Activated CD4-positive, alpha-beta T cell treated with anti-CD3 and anti-CD28 coated beads, Interleukin-2, amount 10 ng/mL, durations not matched to agents 7 days and 5 days (primary cell): ENCODE measurements at places on chromosomes 2 and 18. TPM values are rescaled to one million over a fixed set of nuclear protein-coding genes. Genes with fewer than 3 reads are reported as not detected.

DNA sequence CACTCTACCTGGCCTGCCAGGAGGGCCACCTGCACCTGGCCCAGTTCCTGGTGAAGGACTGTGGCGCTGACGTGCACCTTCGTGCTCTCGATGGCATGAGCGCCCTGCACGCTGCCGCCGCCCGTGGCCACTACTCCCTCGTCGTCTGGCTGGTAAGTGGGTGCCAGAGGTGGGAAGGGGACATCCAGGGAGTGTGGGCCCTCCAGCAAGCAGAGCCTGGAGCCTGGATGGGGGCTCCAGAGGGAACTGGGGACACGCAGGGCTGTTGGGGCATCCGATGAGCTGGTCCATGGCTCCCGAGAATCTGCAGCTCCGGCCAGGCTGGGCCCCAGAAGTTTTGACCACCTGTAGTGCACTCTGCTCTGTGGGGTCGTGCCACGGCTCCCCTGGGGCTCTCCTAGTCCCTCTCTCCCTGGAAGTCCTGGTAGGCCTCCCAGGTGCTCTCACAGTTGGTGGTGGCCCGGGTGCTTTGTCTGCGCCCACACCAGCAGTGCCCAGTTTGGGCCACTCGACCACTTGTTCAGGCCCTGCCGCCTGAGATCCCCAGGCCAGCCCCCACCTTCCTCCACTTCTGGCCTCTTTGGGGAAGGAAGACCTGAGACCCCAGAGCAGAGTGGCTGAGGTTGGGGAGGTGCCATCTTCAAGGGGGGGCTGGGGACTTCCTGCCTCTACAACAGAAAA, 4.7 kb downstream of the ESPNL start:
- no peaks in the 10 kb centered on the region for H3K36me3 ChIP-seq
- H3K27ac ChIP-seq: no peak overlapping the region
- peaks cover 13% of the 10 kb centered on the region for H3K4me1 ChIP-seq
- no peak overlapping the region for H3K4me3 ChIP-seq

DNA sequence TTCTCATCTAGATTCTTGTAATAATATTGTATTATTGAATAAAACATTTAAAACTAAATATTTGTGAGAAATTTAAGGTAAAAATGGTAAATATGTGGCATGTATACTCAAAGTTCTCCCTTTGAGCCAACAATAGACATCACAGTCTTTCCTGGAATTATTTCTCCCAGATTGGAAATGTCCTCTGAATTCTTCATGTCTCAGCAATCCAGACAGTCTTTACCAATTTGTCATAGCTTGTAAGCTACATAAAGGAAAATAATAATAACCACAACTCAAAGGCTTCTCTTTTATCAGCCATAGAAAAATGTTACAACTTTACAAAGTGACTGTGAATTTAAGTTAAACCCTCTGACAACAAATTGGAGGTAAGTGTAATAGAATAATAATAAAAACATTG, 784.9 kb downstream of the EPHA4 start:
- no peak overlapping the region for H3K27ac ChIP-seq
- H3K4me1 ChIP-seq: no peaks in the 10 kb centered on the region
- H3K27me3 ChIP-seq: no peaks in the 10 kb centered on the region
- no peaks in the 10 kb centered on the region for H3K36me3 ChIP-seq
- no peak for DNase-seq

The BCL11A gene
- 0.04 TPM for total RNA-seq

- H3K36me3 ChIP-seq: peaks cover 1% of the 10 kb centered on the region
- DNase-seq: no peak
- H3K27me3 ChIP-seq: no peaks in the 10 kb centered on the region
- H3K27ac ChIP-seq: no peak overlapping the region
- H3K4me3 ChIP-seq: no peak overlapping the region
These were observed 119.6 kb downstream of the FEZ2 start for GRCh38 chr2:36478332-36478738.

- H3K4me3 ChIP-seq: no peak overlapping the region
- no peak overlapping the region for H3K27ac ChIP-seq
- no peaks in the 10 kb centered on the region for H3K4me1 ChIP-seq
- no peak for DNase-seq
These were observed 235.7 kb downstream of the KCNJ3 start for GRCh38 chr2:154934213-154934612.

- H3K4me3 ChIP-seq: no peak overlapping the region
- H3K27ac ChIP-seq: no peak overlapping the region
- peaks cover 16% of the 10 kb centered on the region for H3K4me1 ChIP-seq
- no peak for DNase-seq
These were observed 154.5 kb downstream of the TPO start for GRCh38 chr2:1567556-1568344.

DNA sequence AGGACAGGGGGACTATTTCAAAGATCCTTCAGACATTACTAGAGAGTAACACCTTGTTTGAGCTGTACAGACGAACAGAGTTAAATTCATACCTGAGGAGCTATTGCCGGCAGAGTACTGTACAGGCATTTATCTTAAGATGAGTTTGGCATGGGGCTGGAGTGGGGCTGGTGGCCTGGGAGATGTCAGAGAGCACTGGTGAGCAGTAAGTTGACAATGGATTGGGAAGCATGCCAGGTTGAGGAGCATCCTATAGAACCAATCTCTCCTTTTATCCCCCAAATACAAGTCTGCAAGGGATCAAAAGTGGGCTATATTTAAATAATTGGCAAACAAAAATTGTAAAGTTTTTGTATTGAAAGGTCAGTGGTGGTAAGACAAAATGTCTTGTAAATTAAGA, 58.6 kb downstream of the ADCYAP1 start:
- no peak overlapping the region for H3K27ac ChIP-seq
- no peak overlapping the region for H3K4me3 ChIP-seq
- DNase-seq: no peak
- no peaks in the 10 kb centered on the region for H3K36me3 ChIP-seq
- H3K27me3 ChIP-seq: peaks cover 20% of the 10 kb centered on the region
- H3K4me1 ChIP-seq: peaks cover 3% of the 10 kb centered on the region

The UGT1A3 gene
- not detected for total RNA-seq

DNA sequence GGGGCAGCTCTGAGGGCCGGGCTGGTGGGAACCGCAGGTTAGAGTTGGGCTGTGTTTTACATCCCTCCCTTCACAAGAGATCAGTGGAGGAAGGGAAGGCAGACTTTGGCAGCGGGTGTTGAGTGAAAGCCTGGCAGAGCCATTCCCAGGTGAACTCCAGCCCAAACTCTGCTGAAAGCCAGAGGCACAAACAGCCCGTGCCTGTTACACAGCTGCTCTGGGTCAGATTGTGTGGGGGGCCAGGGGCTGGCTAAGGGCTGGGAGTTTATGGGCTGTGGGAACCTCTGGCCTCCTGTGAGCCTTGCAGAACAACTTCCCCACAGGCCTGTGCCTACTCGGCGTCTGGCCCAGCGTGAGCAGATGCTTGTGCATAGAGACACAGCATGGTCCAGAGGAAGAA, 286.8 kb downstream of the CLIP4 start:
- no peaks in the 10 kb centered on the region for H3K36me3 ChIP-seq
- H3K4me1 ChIP-seq: no peaks in the 10 kb centered on the region
- no peaks in the 10 kb centered on the region for H3K27me3 ChIP-seq
- no peak for DNase-seq
- H3K4me3 ChIP-seq: no peak overlapping the region
- H3K27ac ChIP-seq: no peak overlapping the region

The ABCG8 gene
- not detected for total RNA-seq

- no peak overlapping the region for H3K4me3 ChIP-seq
- DNase-seq: peak; percentile 48
- no peak overlapping the region for H3K27ac ChIP-seq
These were observed 799.7 kb upstream of the ACVR2A start for GRCh38 chr2:147045113-147045512.

The COL4A4 gene
- 0.06 TPM for total RNA-seq

DNA sequence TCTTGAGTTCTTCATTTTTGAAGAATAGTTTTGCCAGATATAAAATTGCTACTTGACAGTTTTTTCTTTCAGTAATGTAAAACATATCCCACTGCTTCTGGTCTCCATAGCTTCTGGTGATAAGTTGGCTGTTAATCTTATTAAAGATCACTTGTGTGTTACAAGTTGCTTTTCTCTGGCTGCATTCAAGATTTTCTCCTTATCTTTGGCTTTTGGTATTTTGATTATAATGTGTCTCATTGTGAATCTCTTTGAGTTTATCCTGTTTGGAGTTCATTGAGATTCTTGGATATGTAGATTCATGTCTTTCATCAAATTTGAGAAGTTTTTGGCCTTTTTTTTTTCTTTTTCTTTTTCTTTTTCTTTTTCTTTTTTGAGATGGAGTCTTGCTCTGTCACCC, 20.2 kb upstream of the ADNP2 start:
- H3K4me3 ChIP-seq: no peak overlapping the region
- peaks cover 12% of the 10 kb centered on the region for H3K27me3 ChIP-seq
- H3K4me1 ChIP-seq: no peaks in the 10 kb centered on the region
- DNase-seq: no peak
- H3K36me3 ChIP-seq: peaks cover 6% of the 10 kb centered on the region

DNA sequence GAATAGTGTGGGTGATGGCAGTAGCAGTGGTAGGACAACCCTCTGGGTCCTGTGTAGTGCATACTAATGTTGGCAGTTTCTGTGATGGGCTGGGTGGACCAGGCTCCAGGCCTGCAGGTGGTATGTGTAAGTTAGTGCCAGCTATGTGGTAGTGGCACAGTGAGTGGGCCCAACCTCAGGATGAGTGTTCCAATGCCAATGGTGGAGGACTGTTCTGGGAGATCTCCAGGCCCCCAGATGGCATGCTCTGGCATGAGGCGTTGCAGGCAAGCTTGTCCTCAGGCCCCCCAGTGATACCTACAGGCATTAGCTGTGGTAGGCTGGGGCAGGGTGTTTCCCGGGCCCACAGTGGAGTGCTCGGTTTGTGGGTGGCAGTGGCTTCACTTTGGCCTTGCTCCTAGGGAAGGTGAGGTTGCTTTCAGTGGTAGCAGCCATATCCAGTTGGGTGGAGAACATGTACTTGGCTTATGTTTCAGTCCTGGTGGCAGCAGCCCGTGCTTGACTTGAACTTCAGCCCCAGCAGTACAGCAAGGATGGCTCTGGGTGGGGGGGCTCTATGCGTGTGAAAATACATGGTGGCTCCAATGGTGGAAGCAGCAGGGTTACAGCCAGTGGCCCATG, 32.4 kb downstream of the TEX51 start:
- H3K27me3 ChIP-seq: peaks cover 20% of the 10 kb centered on the region
- no peak overlapping the region for H3K27ac ChIP-seq
- H3K4me1 ChIP-seq: no peaks in the 10 kb centered on the region

DNA sequence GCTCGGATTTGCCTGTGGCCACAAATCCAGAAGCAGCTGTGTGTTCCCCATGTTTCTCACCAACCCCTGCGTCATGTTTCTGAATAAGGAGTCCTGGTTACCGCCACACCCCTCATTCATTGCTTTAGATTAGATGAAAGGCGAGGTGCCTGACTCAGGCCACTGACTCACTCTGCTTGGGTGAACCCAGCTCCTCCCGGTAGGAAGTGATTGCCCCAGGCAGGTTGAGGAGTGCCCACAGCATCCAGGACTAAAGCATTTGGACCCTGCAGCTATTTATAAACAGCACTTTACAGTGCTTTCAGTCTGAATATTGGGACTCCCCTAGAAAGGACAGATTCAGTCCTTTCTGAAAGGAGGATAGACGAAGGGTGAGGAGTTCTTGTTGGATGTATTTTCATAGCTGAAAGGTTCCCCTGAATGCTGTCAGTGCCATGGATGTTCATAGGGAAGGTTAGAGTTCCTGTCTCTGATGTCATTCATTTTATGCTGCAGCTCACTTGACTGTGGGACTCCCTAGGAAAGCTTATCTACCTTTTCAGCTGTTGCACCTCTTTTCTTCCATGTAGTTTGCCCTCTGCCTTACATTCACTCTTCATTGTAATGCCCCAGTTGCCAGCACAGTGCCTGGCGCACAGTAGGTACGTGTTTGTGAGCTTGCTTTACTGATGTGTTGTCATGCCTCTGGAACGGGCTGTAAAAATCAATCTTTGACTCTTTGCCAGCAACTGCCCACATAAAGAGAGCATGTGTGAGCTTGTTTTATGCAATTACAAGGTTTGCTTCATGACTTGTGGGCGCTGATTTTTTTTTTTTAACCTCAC, 14.9 kb downstream of the ITGA6 start:
- peaks cover 43% of the 10 kb centered on the region for H3K4me1 ChIP-seq
- peak overlapping the region; percentile 54 for H3K27ac ChIP-seq
- peaks cover 3% of the 10 kb centered on the region for H3K27me3 ChIP-seq
- DNase-seq: peak; percentile 32
- peaks cover 24% of the 10 kb centered on the region for H3K36me3 ChIP-seq

- no peaks in the 10 kb centered on the region for H3K27me3 ChIP-seq
- H3K36me3 ChIP-seq: no peaks in the 10 kb centered on the region
These were observed 381.6 kb downstream of the SUCLG1 start for GRCh38 chr2:84077496-84077895.

DNA sequence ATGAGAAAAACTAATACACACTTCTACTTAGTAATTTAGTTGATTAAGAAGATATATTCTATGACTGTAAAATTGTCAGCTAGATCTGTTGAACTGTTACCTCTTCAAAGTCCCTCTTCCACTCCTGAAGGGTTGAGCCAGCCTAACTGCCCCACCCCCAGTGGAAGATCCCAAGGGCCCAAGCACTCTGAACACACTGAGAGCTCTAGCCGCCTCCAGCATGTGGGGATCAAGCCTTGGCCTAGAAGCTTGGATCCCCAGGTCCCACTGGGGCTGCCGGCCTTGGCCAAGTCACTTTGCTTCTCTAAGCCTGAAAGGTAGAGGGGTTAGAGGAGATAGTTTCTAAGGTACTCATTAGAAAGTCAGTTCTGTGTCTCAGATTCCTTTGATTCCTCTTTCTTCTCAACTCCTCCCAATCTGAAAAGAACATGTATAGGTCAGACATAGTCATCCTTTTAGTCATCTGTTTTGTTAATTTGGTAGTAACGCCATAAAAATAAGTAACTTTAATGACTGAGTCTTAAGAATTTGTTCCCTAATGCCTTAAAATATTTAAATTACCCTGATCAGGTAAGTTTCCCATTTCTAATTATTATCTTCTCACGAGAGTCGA, 5.6 kb downstream of the CPSF3 start:
- peaks cover 39% of the 10 kb centered on the region for H3K36me3 ChIP-seq
- no peak overlapping the region for H3K27ac ChIP-seq
- no peak overlapping the region for H3K4me3 ChIP-seq
- no peaks in the 10 kb centered on the region for H3K27me3 ChIP-seq
- DNase-seq: no peak

GRCh38 chr18:48540251-48541025, 1.6 kb downstream of the CTIF start:
- peaks cover 32% of the 10 kb centered on the region for H3K27me3 ChIP-seq
- DNase-seq: peak; percentile 37
- no peak overlapping the region for H3K27ac ChIP-seq

- H3K27ac ChIP-seq: no peak overlapping the region
- H3K4me3 ChIP-seq: no peak overlapping the region
- no peaks in the 10 kb centered on the region for H3K36me3 ChIP-seq
- peaks cover 13% of the 10 kb centered on the region for H3K27me3 ChIP-seq
- no peaks in the 10 kb centered on the region for H3K4me1 ChIP-seq
- no peak for DNase-seq
These were observed 37.3 kb downstream of the DIPK1C start for GRCh38 chr18:74419761-74420160.

- H3K4me1 ChIP-seq: no peaks in the 10 kb centered on the region
- no peaks in the 10 kb centered on the region for H3K36me3 ChIP-seq
- H3K27ac ChIP-seq: no peak overlapping the region
- H3K4me3 ChIP-seq: no peak overlapping the region
- H3K27me3 ChIP-seq: peaks cover 17% of the 10 kb centered on the region
These were observed 20.7 kb upstream of the OSBPL6 start for GRCh38 chr2:178173657-178174056.

The SLC66A2 gene
- 34.6 TPM for total RNA-seq

- H3K27ac ChIP-seq: no peak overlapping the region
- peaks cover 29% of the 10 kb centered on the region for H3K4me1 ChIP-seq
- no peaks in the 10 kb centered on the region for H3K27me3 ChIP-seq
- no peak overlapping the region for H3K4me3 ChIP-seq
These were observed 39.1 kb downstream of the PCARE start for GRCh38 chr2:29035016-29035745.

The IL1A gene
- total RNA-seq: 0.17 TPM

- H3K27me3 ChIP-seq: no peaks in the 10 kb centered on the region
- H3K36me3 ChIP-seq: no peaks in the 10 kb centered on the region
- no peak for DNase-seq
- no peak overlapping the region for H3K4me3 ChIP-seq
These were observed 320.9 kb upstream of the MC4R start for GRCh38 chr18:60693426-60693825.
